NCI-H2029 treated with DMSO at 0.1 percent for 48 hours (cell line): ENCODE measurements at places on chromosomes 7 and 10.

- no peak for DNase-seq
Measured at GRCh38 chr7:84042110-84042539, 152.5 kb downstream of the SEMA3A start.

- DNase-seq = no peak
Measured at GRCh38 chr10:93947055-93947454, 46.7 kb upstream of the PLCE1 start.

DNA sequence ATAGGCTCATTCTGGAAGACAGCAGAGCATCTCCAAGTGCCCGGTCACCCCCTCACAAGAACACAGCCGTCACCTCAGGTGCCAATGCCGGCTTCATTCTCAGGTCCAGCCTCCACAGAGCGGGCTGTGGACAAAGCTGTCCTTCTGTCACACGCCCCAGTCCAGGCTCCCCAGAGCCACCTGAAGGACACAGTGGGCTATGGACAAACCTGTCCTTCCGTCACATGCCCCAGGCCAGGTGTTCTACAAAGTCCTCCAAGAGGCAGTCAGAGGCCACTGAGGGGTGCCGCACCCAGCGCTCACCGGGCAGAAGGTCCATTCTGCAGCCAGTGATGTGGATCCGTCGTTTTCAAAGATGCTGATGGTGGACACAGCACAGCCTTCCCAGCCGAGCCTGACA, 173.2 kb upstream of the PPP2R2D start:
- no peak for DNase-seq

- DNase-seq = no peak
Measured at GRCh38 chr7:151272877-151273276, 24.4 kb upstream of the SMARCD3 start.

DNA sequence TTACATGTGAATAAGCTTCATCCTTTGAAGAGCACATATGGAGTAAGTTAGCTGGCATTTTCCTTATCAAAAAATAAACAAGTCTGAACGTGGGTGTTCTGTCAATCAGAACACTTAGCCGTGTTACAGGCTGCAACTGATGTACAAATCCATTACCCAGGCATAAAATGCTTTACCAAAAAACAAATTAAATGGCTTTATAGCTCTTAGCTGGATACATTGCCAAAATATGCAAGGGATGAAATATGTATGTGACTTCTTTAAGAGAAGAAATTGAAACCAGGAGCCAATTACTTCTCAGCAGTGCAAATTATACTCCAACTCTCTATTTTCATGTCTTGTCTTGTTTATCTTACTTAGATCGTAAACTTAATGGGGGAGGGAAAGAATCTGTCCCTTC, 214.8 kb downstream of the DGKB start:
- no peak for DNase-seq

DNA sequence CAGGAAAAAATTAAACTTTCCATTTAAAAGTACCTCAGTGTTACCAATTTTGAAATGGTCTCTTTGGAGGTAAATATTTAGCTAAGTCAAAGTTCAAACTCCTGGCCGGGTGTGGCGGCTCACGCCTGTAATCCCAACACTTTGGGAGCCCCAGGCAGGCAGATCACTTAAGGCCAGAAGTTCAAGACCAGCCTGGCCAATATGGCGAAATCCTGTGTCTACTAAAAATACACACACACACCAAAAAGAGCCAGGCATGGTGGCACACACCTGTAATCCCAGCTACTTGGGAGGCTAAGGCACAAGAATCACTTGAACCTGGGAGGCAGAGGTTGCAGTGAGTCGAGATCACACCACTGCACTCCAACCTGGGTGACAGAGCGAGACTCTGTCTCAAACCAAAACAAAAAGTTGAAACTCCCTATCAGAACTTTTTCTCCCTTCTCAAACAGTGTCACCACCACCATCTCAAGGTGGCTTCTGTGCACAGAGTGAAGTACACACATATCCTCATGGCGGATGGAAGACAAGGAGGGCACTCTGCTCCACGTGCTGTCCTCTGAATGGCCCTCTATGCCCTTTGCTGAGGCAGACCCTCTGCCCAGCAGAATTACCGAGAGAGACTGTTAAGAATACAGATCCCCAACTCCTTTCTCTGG, 11.7 kb upstream of the PIK3CG start:
- no peak for DNase-seq
